Putamen (tissue), 1 donor: ENCODE measurements at places on chromosomes 2 and 18.
A peak's percentile ranks its signal among the peaks of the same experiment; 100 is the strongest.

DNA sequence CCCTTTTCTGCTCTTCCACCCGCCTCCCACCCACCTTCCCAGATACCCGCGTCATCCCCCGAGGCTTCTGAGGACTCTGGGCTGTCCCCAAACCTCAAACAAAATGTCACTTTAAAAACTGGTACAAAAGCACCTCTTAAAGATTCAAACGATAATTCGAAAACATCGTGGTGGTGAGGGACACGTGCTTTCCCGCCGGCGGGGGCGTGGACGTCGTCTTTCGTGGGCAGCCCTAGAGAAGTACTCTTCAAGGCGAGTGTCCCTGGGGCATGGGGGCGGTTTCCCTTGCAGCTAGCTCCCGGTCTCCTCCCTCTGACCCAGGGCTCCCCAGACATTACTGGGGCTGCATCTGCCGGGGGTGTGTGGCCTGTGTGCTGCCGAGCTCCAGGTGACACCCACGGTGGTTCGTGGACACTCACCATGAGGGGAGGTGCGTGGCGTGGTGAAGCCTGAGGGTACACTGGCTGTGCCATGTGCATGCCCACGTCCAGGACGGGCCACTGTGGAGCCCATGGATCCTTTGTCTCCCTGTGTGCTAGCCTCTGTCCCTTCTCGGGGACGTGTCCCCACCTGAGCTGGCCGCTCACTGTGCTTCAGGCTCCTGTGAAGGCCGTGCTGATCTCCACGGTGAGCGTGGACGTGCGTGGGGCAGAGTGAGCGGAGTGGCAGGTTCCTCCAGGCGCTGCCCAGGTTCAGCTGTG is 117.8 kb downstream of the NFATC1 start:
- no peak for DNase-seq

DNA sequence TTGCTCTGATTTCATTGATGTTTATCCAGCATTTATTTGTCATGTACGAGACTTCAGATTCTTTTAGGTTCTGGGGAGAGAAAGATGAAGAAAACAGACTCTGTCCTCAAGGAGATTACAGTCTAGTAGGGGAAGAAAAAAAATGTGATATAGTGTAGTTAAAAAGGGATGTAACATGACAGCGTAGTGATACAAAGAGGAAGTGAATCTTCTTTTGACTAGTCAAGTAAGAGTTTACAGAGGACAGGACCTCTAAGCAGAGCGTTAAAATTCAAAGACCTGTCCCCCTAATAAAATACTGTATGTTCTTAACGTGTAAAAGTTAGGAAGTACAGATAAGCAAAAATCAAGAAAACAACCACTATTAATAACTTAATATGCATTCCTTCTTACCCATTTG is 47.7 kb downstream of the NCOA1 start:
- no peak for DNase-seq

- no peak for DNase-seq
Measured at GRCh38 chr2:122643725-122644329, 888.4 kb downstream of the TSN start.

GRCh38 chr2:145075454-145076062 is 555.6 kb upstream of the ZEB2 start:
- no peak for DNase-seq

DNA sequence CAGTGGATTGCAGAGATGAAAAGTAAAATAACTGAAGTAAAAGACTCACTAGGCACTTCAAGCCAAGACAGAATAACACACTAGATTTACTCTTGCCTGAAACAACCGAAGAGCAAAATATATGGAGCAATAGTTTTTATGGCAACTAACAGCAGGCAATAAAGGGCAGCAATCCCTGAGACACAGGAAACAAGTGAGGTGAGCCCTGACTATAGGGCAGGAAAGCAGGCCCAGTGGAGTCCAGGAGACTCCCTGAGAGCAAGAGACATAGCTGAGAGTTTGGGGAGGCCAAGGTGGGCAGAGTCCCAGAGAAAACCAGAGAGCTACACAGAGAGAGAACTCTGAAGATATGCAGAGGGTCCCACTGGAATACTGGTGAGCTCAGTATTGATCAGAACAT is 18.8 kb downstream of the FARSB start:
- DNase-seq = no peak

DNA sequence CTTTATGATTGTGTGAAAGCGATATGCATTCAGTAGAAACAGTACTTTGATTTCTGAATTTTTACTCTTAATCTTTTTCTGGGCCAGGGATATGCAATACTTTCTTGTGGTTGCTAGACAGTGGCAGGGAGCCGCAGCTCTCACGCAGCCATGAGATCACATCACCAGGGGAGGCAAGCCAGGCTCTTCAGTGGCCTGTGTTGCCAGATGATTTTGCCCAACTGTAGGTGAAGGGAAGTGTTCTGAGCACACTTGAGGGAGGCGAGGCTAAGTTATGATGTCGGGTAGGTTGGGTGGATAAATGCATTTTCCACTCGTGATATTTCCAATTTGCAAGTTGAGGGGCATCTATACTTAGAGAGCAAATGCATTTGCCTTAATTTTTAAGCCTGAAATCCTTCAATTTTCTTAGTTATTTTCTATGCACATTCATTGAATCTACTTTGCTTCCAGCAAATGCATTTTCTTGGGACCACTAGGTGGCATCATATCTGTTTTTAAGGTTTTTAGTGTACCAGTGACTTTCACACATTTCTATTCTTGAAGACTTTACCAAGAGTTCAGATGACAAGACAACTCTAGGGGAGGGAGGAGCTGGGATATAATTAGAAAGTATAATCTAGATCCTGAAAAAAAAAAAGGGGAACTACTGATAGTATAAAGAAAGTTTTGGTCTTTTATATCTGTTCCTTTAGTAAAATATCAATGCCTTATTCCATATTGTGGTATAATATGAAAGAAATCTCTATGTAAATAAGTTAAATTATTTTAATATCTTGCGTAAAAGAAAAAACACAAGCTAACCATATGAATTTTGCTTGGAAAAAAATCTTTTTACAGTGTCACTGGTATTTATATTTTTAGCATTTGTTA is 643.3 kb downstream of the SOCS6 start:
- peak; percentile 11 for DNase-seq

DNA sequence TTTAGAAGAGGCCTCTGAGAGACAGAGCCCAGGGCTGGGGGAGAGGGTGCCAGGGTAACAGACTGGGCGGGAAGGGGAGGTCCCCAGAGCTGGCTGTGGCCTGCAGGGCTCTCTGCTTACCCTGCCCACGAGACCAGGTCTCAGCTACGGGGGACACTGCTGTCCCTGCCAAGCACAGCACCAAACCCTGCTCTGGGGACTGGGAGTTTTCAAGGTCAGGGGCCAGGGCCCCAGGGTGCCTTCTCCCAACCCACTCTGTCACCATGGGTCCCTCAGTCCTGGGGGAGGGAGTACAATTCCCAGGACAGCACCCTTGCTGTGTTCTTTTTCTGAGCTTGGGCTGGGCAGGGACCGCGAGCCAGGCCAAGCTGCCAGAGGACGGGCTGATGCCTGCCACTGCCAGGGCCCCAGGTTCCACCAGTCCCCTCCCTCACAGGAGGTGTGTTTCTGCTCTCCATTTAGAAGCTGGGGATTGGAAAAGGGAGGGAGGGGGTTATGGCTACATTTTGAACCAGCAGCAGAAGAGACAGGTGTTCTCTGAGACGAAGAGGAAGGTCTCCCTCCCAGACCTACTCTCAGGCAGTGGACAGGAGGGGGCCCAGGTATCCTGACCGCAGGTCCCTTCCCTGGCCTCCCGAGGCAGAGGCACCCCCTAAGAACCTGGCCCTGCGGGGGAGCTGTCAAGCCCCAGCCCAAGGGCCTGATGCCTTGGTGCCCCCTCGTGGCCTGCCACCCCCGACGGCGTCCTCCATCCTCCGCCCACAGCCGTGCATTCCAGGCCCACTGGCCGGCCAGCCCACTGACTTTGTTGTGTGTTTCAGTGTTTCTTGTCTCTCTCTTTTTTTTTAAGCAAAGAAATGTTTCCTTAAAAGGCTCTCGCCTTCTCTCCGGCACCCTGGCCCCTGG is 80.4 kb downstream of the TNS1 start:
- no peak for DNase-seq

GRCh38 chr2:42010743-42011298 is 37.0 kb upstream of the PKDCC start:
- no peak for DNase-seq

- no peak for DNase-seq
Measured at GRCh38 chr2:46653539-46653938, 174.2 kb downstream of the TMEM247 start.

DNA sequence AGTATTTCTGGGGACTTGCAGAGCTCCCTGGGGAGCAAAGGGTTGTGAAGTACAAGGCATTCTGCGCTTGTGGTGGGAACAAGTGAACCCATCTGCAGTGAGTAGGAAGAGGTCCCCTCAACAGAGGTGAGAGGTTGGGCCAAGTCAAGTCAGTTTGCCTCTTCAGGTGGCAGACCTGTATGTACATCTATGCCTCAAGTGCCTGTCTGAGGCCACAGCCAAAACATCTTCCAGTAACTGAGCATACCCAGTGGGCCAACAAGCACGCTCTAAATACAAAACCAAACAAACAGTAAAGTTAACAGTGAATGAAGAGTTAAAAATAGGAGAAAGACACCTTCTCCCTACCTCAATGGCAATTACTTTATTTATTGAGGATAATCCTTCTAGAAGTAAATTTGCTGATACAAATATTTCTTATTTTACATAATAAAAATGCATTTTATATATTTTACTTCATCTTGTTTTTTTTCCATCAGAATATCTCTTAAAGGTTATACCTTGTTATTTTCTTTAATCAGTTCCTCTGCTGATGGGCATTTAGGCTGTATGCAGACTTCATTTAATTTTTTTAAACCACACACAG is 2.5 kb downstream of the GYPC start:
- DNase-seq = no peak

DNA sequence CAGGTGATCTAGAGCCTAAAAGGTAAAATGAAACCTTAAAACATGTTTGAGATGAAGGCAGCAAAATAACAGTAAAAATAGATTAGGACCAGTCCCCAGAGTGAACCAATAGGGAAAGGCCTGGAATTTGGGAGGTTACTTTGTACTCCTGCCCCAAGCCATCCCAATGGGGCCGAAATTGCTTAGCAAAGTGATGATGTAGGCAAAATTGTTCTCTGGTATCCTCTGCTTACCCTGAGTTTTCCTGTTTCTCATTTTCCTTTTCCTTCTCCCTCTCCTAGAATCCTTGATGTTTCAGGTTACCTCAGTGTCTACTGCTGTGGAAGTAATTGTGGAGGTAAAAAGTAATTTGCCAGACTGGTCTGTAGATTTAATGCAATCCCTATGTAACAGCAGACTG is 92.9 kb downstream of the TRABD2A start:
- no peak for DNase-seq

- no peak for DNase-seq
Measured at GRCh38 chr2:171811245-171811628, 82.8 kb downstream of the SLC25A12 start.

GRCh38 chr2:24495451-24495850 is 4.4 kb downstream of the NCOA1 start:
- no peak for DNase-seq

- DNase-seq = peak; percentile 13
Measured at GRCh38 chr18:9233771-9234440, 97.3 kb downstream of the ANKRD12 start.

DNA sequence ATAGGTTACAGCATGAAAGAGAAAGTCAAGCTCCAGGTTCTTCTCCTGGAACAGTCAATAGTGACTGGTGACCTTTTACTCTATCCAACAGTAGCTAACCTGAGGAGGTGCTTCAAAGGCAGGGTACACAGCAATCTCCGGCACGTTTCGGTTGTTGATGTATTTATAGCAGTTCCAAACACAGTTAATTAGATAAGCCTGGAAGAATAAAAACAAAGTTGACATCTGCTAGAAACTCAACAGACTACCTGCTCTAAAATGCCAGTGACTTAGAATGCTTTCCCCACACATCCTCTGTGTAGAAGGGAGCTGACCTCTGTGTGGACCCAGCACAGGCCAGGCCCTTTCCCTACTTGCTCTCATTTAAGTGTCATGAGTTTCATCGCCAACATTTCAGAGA is 17.2 kb downstream of the LAPTM4A start:
- DNase-seq = no peak

DNA sequence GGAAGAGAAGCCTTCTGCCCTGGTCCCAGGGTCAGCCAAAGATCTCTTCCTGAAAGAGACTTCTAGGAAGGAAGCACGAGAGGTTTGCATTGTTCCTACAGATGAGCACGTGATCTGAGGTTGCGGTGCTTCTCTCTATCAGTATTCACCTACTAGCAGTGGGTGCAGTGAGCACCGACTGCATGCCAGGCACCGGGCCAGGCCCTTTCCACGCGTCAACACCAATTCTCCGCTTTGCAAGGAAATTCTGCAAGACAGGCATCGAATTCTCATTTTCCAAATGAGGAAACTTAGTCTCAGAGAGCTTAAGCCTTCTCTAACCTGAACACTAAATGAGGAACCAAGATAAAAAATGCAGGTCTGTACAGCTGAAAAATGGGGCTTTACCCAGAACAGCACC is 151.5 kb upstream of the MYCN start:
- DNase-seq = no peak

- no peak for DNase-seq
Measured at GRCh38 chr18:48785736-48786454, 164.9 kb downstream of the SMAD7 start.

DNA sequence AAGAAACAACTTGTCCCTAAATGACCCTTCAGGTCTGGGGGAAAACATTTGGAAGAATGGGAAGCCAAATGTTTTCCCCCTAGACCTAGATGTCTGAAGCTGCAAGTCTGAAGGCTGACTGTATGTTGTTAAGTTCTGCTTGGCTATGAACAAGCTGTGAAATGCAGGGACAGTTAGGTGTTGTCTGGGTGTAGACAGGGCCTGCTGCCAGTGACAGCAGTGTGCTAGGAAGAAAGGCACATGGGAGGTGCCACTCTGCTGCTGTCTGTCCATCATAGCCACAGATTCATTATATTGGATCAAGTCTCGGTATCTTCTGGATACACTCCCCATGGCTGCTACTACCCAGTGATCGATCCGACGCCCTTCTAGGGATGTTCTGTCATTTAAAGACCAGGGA is 265.9 kb upstream of the PXDN start:
- DNase-seq = no peak

- DNase-seq = no peak
Measured at GRCh38 chr18:59617468-59617932, 79.7 kb downstream of the CCBE1 start.

GRCh38 chr2:136424112-136424511 is 306.2 kb upstream of the CXCR4 start:
- no peak for DNase-seq
